ENCODE measurements at places on chromosomes 6 and 20.

DNA sequence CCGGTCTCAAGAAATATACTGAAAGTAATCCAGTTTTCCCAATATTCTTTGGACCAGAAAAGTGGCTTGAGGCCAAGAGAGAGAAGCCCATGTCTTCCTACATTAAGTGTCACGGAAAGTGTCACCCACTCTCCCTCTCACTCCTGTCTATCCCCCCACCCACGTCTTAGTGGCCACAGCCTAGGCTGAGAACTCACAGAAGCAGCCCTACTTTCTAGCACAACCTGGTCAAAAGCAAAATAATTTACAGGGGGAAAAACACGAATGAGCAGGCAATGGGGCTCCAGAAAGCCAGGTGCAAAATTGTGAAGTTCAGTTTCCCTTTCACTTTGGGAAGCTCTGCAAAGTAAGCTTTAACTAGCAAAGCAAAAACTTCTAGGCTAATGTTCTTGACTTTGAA is 118.0 kb downstream of the OPRM1 start:
- DNase-seq: no peak

DNA sequence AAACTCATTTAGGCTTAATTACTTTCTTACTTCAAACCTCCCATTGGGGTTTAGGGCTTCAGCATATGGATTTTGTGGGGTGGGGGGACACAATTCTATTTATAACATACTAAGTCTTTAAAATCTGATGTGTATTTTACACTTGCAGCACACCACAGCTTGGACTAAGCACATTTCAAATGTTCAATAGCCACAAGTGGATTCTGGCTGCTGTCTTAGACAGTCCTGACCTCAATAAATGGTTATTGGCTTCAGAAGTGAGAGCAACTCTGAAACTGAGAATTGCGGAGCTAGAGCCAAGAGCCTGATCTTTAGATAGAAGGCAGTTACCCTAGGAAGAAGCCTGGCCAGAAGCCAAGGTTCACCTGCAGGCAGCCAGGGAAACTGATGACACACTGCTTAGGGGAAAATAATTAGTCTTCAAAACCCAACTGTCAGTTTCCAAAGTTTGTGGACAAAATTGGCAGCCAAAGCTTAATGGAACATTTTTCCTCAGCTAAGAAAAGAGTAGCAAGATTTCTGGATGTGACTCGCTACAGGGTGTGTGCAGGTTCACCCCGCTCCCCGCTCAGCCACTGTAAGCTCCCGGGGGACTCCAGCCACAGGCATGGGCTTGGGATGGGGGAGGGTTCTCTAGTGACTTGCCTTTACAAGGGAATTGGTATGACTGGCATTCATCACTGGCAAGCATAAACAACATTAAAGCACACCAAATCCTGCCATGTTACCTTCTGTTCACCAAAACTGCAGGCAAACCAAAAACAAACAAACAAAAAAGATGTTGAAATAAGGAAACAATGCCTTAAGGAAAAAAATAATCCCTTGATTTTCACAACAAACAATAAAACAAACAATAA is 219.8 kb downstream of the TFAP2A start:
- no peak for DNase-seq

GRCh38 chr6:4055420-4056041 is 23.4 kb downstream of the FAM217A start:
- DNase-seq: peak; percentile 71

DNA sequence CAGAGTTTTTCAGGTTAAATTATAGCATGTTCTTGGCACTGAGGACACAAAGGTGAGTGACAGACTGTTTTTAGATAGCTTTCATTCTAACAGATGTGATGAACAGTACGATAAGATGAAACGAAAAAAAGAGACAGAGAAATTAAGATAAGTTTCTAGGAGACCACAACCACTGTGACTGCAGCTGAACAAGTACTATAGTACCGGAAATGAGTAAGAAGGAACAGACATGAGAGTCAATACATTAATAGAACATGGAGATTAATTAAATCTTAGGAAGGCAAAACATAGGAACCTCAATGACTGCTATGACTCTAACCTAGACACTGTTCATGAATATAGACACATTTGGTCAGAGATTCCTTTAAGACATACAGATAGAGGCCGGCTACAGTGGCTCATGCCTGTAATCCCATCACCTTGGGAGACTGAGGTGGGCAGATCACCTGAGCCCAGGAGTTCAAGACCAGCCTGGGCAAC is 40.2 kb downstream of the HBS1L start:
- no peak for DNase-seq

DNA sequence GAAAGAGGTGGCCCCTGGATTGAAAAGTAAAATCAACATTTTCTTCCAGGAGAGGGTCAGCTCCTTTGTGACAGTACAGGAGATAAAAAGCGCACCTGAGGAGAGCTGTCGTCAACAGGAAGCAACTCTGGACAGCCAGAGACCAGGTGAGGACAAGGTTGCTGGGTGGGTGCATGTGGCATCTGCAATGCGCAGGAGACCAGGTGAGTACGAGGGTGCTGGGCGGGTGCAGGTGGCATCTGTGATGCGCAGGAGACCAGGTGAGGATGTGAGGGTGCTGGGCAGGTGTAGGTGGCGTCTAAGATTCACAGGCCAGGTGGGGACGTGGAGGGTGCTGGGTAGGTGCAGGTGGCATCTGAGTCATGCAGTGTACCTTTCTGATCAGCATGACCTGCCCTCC is 38.4 kb downstream of the WDR27 start:
- no peak for DNase-seq

DNA sequence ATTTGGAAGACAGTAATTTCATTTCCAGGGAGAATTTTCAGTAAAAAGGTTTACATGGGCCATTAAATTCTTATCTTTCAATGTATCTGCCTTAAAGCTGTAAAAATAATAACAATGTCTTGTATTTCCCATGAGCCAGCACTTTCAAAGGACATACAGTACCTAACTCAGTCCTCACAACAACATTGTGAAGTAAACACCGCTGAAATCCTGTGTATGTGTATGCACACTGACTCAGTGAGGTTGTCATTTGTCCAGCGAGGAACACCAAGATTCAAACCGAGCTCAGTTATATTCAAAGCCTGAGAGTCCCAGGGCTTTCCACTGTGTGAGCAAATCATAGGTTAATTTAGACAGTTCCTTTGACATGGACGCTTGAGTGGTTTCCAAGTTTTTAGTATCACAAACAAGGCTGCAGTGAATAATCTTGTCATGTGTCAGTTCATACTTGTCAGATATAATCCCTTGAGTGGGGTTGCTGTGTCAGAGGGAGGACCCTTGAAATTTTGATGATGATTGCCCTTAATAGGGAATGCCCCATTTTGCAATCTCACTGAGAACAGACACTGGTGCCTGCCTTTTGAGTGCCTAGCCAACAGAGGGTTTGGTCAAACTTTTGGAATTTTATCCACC is 50.0 kb upstream of the SLC22A23 start:
- DNase-seq: no peak

DNA sequence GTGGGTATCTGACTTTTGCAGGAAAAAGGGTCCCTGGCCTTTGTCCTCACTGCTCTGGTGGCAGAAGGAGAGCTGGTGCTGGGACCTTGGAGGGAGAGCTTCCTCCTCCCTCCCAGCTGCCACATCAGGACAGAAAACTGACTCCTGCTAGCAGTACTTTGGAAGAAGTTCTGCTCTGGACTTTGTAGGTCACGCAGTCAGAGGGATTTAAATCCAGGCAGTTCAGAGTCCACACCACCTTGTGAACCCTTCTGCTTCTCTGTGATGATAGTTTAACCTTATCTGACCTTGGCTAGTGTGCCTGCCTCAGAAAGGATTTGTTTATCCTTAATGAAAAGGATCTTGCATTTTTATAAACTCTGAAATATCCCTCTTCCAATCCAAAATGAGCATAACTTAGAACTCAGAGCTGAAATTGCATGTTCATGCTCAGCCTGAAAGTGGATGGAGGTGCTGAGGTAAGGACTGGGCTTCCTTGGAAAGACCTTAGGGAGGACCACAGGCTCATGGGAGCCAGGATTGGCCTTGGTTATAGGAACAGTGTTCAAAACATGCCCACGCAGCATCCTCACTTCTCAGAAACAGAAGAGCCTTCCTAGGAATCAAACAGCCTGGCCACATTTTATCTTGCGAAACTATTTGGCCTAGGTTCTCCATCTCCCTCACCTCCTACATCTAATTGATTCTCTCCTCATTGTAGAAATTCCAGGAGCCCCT is 123.9 kb upstream of the SASH1 start:
- no peak for DNase-seq

GRCh38 chr20:22984008-22984407 is 51.1 kb upstream of the SSTR4 start:
- DNase-seq: no peak

- no peak for DNase-seq
Measured at GRCh38 chr6:72657407-72658197, 35.7 kb downstream of the KCNQ5 start.

DNA sequence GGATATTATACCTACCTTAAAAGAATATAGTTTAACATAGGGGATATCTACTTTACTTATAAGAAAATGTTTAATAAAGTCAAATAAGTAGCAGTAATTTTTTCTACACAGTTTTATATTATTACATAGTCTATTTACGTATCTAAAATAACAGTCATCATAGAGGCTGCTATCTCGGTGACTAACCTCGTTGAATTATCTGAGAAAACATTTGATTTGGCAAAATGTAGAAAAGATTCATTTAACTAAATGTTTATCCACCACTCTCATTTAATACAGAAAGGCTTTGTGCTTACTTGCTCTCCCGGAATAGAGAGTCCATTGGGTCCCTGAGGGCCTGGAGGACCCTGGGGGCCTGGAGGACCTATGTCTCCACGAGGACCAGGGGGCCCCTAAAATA is 103.6 kb downstream of the COL12A1 start:
- DNase-seq: no peak

DNA sequence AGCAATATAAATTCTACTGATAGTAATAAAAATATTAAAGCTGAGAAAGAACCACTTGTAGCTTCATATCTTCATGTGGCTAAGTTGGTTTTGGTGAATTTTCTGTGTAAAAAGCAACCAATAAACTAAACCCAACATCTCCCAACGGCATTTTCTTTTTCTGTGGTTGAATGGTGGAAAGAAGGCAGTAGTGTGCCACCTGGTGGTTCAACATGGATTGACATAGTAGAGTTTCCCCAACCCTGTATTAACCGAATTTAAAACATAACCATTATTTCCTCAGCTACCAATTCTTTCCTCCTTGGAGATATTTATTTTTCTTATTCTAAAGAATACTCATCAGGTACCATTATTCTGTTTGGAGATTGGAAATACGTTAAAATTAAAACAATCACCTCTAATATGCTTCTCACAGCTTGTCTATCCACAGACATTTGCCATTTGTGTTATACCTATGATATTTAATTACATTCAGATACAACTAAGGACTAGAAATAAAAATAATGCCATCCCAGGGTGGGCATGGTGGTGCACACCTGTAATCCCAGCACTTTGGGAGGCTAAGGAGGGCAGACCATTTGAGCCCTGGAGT is 117.1 kb upstream of the EEF1E1 start:
- peak; percentile 50 for DNase-seq

DNA sequence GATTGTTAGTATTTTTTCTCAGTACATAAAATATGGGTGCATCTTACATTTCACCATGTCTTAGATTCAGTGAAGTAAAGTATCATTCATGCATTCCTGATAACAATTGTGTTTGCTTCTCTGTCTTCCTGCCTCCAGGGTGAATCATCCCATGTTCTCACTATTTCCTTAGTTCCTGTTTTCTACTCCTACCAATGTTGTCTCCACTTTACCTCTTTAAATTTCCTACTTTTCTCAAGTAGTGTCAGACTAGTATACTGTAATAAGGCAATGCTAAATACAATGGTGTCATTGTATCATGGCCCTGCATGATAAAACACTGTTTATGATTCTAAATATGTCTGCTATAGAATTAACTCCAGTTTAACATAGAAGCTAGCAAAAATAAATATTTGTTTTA is 37.4 kb upstream of the GABRR1 start:
- DNase-seq: no peak

GRCh38 chr6:75760320-75760719 is 11.3 kb downstream of the MYO6 start:
- DNase-seq: no peak

GRCh38 chr6:150631283-150631983 is 31.7 kb downstream of the PLEKHG1 start:
- no peak for DNase-seq

GRCh38 chr6:31655349-31656237 is at the start of gene APOM:
Gene APOM, plus strand, starts transcription at chr6:31655894. Its CDS starts 73 bp downstream, at chr6:31655967.
- DNase-seq: no peak

- peak; percentile 32 for DNase-seq
Measured at GRCh38 chr20:23059846-23060245, 10.4 kb upstream of the THBD start.

DNA sequence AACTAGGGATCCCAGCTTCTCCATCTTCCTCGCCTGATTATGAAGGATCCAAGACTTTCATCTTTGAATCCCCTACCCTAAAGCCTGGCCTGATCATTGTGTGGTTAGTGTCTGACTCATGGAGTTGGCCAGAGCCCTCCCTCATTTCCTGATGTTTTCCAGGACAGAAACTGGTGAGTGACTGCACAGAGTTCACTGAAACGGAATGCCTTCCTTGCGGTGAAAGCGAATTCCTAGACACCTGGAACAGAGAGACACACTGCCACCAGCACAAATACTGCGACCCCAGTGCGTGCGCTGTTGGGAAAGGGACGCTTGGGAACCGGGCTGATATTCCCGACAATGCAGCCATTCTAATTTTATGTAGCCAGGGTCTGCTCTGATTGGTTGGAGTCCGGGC is 4.0 kb downstream of the CD40 start:
- DNase-seq: peak; percentile 78

DNA sequence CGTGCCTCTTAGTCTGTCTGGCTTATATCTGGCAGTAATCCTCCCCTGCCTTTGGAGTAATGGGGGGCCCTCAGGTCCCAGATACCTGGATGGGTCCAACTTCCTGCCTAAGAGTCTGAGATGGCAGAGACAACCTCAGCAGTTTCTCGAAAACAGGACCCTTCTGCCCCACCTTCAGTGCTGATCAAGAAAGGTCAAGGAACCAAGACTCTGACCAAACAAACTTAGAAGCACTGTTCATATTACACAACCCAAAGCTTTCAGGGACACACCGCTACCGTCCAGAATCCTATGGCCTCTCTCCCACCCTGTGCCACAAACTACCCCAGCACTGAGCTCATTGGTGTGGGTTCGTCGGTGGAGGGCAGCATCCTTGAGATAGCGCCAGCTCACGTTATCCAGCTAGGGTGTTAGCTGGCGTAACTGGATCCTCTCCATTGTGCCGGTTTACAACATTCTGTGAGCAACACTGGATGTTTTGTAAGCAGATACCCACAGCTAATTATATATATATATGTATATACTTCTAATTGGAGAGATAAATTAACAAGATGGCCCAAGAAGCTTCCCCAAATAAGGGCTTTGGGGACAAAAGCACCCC is 7.6 kb upstream of the TMC2 start:
- no peak for DNase-seq

Data from RPMI7951 (cell line).